ENCODE measurements at places on chromosomes 7 and 10.

GRCh38 chr10:77187376-77187999 lies 450.1 kb downstream of the KCNMA1 start:
- peak; percentile 24 for DNase-seq

DNA sequence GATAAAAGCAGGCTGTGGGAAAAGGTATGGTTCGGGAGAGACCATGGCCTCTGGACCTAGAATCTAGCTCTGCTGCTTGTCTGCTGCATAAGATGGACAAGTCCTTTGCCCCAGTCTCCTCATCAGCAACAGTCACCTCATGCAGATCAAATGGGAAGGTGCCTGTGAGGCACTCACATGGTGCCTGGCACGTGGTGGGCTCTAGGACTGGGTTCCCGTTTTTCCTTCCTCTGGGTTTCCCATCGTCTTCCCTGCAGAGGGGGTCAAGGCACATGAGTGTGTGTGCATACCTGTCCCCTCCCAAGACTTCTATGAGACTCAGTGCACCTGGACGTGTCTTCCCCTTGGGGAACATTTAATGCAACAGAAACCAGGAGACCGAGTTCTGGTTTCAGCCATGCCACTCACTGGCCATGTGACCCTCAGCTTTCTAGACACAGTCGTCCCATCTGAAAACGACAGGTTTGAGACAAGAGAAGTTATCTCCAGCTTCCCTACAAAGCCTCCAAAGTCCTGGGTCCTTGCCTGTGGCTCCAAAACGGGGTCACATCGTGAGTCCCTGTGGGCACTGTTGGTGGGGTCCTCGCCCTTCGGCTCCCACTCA lies 95.9 kb upstream of the NPTX2 start:
- no peak for DNase-seq

DNA sequence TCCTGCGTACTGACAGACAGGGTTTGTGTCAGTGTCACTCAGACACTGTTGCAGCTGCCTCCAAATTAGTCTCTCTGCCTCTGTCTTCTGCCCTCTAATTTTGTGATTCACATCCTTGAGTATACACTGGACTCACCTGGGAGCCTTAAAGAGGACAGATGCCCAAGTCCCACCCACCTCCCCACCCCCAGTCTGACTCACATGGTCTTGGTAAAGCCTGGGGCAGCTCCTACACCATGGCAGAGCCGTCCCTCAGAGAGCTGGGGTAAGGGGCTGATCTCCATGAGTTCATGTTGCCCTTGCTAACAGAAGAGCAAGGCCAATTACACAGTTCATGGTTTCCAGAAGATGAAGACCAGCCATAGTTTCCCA lies 197.6 kb upstream of the STK17A start:
- DNase-seq = peak; percentile 91

- no peak for DNase-seq
Measured at GRCh38 chr10:34323192-34323591, 491.9 kb downstream of the PARD3 start.

GRCh38 chr10:20891338-20891714 lies 5.8 kb downstream of the NEBL start:
- peak; percentile 45 for DNase-seq

GRCh38 chr7:69613846-69614245 lies 15.6 kb downstream of the AUTS2 start:
- no peak for DNase-seq

GRCh38 chr7:150587551-150587950 lies 20.4 kb downstream of the GIMAP4 start:
- DNase-seq = no peak

- DNase-seq = peak; percentile 74
Measured at GRCh38 chr7:99108613-99109012, 35.3 kb downstream of the SMURF1 start.

- no peak for DNase-seq
Measured at GRCh38 chr10:76070916-76071315, 639.5 kb downstream of the LRMDA start.

DNA sequence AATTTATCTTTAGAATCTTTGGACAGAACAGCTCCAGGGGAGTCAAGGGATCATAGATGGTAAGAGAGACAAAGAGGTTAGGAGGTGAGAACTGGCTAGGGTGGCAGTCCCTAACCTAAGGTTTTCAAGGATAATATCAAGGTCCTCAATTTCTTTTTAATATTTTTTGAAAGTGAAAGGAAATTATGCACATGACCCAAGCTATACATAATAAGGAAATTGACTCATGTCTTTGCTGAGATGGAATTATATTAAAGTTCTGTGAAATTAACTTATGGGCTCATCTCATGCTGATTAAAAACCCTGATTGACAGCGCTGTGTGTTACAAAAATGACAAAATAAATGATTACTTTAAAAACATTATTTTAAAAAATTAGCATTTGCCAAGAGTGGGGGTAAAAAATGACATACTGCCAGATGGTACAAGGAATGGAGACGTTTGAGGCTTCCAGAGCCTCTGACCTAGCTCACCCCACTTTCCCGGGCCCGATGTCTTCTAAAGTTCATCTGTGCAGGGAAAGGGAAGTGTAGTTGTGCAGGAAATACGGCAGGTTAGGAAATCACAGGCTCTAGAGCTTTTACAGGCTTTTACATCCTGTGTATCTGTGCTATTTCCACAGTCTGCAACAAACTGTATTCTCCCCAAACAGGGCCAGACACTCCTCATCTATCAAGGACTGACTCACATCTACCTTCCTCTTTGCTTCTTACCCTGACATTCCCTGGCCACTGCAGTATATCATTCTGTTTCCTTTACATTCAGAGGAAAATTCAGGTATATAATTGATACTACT lies 185.6 kb upstream of the PRSS58 start:
- DNase-seq = no peak

GRCh38 chr7:135195968-135196629 lies 15.2 kb downstream of the WDR91 start:
- DNase-seq = no peak

DNA sequence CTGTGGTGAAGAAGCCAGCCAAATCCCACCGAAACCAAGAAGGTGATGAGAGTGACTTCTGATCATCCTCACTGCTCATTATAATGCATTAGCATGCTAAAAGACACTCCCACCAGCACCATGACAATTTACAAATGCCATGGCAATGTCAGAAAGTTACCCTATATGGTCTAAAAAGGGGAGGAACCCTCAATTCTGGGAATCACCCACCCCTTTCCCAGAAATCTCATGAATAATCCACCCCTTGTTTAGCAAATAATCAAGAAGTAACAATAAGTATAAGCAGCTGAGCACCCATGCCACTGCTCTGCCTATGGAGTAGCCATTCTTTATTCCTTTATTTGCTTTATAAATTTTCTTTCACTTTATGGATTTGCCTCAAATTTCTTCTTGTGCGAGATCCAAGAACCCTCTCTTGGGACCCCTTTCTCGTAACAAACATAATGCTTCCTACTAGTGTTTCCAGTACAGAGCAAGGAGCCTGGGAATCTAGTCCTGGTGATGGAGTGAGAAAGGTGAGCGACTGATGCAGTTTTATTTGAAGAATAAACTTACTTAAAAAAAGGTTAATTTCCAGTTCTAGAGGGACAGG lies 18.4 kb upstream of the EXOC6 start:
- no peak for DNase-seq

Measured in bronchial epithelial cell (primary cell).